Activated CD4-positive, alpha-beta T cell treated with anti-CD3 and anti-CD28 coated beads for 24 hours (primary cell): ENCODE measurements at places on chromosomes 13 and 19.

GRCh38 chr13:80881034-80881433 lies 540.1 kb upstream of the SPRY2 start:
- no peak for DNase-seq

DNA sequence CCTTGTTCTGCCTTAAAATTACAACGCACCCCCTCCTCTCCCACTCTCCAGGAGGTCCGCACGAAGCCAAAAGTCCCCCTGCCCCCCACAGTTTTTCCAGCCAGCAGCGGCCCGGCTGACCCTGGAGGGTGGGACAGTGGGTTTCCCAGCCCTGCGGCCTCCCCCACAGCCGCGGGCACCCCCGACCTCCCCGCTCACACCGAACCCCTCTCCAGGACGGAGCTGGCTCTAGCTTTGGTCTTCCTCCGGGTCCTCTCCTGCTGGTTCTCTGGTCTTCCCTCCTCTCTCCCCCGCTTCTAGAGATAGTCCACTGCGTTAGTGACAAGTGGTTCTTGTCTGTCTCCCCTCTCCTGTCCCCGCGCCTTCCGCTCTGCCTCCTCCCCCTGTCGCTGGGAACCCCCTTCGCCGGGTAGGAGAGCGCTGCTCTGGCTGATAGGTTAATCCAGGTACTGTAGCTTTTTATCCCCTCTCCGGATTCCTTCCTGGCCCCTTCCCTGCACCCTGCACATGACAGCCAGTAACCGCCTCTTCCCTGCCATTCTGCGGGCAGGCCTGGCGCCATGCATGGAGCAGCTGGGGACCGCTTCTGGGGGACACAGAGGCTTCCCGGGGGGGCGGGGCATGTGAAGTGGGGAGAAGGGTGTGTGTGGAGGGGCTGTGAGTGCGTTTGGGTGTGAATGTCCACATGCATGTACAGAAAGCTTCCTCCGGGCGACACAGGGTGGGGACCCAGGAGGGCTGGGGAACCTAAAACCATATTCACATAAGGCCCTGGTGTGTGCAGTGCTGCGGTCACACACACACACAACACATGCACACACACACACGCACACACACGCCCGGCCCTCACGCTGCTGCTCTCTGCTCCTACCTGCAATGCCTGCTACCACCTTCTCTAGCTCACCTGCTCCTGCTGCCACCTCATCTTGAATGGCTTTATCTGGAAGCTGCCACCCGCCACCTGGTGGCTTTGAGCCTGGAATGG lies 17.2 kb downstream of the PRR36 start:
- DNase-seq: no peak

GRCh38 chr19:1985588-1986356 lies 29.7 kb downstream of the BTBD2 start:
- no peak for DNase-seq

DNA sequence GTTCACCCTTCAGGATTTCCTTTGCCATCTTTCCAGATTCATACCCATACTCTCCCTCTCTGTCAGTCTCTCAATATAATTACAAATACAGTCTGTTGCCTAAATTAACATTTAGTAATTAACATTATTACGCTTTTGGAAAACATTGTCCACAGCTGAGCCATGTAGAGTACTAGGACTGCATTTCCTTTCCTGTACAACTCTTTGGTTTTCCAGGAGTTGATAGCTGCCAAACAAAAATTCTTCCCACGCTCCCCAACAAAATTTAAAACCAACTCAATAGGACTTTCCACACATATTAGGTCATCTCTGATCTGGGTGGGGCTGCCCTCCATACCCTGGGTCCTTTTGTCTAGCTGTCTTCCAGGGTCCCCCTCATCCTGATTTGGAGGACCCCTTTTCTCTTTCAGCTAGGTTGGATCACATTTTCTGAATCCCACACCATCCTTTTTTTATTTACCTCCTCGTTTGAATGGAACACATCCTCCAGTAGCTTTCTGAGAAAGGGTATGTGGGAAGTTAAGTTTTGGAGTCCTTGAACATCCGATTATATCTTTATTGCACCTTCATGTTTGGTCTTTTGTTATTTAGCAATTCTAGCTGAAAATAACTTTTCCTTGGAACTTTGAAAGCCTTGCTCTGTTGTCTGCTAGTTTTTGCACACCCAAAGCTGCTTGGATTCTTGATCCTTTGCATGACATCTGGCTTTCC lies 17.7 kb downstream of the ONECUT3 start:
- no peak for DNase-seq

DNA sequence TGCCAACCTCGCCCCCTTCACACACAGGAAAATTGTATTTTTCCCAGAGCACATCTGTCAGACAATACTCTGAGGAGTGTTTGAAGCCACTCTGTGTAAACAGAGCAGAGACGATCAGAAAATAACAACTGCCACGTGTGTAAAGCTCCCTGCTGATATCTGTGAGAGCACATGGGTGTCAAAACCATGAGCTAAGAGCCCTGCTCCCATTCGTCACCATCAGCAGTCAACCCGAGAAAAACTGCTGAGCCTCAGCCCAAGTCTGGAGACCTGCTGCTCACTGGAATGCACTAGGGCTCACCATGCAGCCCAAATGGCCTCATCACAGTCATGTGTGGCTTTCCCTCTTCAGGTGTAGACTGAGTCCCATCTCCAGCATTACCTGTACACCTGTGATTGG lies 304.1 kb downstream of the FGF14 start:
- no peak for DNase-seq

DNA sequence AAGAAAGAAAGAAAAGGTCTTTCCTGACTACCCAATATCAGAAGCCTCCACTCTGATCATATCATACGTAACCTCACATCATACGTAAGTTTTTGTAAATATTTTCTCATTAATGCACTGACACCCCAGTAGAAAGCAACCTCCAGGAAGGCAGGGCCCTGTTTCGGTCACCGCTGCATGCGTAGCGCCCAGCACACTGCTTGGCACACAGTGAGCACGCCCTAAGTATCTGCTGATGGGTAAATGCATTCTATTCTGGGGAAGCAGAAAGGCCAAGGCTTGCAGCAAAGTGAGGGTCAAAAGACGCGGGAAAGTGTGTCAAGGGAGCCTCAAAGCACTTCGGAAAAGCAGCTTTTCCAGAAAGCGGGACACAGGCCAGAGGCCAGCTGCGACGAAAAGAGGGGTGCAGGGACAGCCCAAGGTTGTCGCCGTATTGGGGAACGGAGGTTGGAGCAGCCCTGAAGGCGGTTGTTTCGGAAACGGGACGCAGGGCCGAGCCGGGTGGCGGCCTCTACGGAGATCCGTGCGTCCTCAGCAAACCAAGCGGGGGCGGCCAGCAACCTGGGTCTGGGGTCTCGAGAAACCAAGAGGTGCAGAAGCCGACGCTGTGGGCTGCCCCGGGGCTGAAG lies 463 bp downstream of the SUGP1 start:
- DNase-seq: no peak

DNA sequence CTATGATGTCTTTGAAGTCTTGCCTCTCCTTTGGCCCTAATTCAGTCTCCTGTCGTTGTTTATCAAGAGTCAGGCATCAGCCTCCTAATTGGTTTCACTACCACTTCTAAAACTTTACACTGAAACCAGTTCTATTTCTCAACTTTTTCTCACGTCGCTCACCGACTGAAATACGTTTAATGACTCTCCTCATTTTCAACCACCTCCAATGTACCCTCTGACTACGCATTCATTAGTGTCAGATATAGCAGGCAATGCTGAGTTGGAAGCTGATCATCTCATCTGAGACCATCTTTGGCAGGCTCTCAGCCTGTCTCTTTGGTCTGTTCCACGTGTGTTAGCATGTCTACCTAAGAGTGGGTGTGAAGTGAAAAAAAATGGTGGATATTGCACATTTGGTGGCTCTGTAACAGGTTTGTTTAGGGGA lies 128.1 kb downstream of the KL start:
- no peak for DNase-seq

DNA sequence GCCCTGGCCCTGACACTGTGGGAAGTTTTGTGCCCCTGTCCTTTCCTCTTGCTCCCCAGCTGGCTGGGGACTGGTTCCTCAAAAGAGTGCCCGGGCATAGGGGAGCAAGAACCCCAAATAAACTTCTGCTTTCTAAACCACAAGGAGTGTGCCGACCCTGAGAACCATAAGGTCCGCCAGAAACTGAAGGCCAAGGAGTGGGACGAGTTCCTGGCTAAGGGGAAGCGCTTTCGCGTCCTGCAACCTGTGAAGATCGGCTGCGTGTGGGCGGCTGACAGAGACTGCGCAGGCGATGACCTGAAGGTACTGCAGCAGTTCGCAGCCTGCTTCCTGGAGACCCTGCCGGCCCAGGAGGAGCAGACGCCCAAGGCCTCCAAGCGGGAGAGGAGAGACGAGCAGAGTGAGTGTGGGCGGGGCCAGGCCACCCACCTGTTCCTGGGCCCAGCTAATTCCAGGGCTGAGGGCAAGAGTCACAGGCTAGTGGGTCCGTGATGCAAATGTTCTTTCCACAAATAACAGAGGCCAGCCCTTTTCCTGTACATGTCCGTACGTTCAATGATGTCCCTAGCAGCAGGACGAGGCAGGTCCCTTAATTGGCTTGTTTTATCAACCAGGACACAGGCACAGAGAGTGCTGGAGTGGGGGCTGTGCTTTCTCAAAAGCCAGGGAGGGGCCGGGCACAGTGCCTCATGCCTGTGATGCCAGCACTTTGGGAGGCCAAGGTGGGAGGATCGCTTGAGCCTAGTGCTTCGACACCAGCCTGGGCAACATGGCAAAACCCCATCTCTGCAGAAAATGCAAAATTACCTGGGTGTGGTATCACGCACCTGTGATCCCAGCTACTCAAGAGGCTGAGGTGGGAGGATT lies 25.6 kb downstream of the UBXN6 start:
- no peak for DNase-seq

- peak; percentile 68 for DNase-seq
Observed at GRCh38 chr19:53424968-53425597, 6.7 kb upstream of the ZNF761 start.

- no peak for DNase-seq
Observed at GRCh38 chr19:46351241-46352041, 4.6 kb downstream of the PPP5C start.

DNA sequence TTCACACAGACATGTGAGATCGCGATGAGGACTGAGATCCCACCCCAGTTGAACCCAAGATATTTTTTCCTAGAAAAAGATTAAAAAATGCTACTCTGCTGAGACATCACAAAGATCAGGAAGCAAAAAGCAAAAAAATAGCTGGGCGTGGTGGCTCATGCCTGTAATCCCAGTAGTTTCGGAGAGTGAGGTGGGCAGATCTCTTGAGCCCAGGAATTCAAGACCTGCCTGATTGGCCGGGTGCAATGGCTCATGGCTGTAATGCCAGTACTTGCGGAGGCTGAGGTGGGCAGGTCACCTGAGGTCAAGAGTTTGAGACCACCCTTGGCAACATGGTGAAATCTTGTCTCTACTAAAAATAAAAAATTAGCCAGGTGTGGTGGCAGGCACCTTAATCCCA lies 1.1 kb downstream of the FUT3 start:
- DNase-seq: no peak

- DNase-seq: no peak
Observed at GRCh38 chr19:1340681-1341469, 42.8 kb upstream of the NDUFS7 start.

DNA sequence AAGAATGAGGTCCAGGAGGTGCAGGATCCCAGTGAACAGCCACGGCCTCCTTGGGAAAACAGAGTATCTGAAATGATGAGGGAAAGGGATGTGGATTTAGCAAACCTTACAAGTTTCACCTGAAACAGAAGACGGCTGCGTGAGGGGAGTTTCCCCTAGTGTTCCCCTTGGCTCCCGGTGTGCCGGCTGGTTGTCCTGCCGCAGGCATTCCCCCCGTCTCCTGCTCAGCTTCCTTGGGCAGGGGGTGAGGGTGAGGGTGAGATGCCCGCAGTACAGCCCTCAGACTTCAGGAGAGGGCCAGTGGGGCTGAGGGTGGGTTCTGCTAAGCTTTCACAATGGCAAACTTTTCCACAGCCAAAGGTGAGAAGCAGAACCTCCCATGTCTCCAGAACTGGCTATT lies 201.1 kb upstream of the SOX1 start:
- no peak for DNase-seq

DNA sequence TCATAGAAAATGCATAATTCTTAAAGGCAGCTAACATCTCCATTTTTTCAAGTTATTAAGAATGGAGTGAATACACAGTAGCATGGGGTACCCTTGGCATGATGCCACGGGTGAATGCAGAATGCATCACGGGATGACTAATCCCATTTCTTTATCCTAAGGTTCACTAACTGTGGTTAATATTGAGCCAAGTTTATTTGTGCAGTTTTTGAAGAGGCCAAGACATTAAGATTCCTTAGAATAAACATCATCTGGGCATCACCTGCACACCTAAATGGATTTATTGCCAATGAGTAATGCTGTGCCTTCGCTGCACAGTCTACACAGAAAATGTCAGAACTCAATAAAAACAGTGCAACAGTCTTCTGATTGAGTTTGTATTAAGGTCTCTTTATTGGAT lies 333.1 kb downstream of the GPC6 start:
- DNase-seq: no peak

GRCh38 chr13:48731957-48732569 lies 78.3 kb downstream of the CYSLTR2 start:
- DNase-seq: peak; percentile 36

- DNase-seq: no peak
Observed at GRCh38 chr13:54852831-54853230, 1824.2 kb downstream of the OLFM4 start.

DNA sequence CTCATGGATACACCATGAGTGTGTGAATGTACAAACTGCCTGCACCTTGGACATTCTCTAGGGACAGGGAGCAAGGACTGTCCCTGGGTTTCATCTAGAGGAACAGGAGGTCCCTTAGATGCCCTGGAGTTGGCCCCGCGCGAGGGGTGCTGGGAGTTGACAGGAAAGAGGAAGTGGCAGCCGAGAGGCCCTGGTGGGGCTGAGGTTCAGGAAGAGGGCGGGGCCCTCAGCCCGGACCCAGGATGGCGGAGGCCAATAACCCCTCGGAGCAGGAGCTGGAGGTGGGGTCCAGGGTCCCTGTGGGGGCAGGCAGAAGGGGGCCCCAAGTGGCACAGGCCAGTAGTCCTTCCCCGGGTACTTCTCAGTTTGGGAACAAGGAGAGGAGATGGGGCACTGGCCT lies 6.9 kb downstream of the PKN1 start:
- peak; percentile 73 for DNase-seq

DNA sequence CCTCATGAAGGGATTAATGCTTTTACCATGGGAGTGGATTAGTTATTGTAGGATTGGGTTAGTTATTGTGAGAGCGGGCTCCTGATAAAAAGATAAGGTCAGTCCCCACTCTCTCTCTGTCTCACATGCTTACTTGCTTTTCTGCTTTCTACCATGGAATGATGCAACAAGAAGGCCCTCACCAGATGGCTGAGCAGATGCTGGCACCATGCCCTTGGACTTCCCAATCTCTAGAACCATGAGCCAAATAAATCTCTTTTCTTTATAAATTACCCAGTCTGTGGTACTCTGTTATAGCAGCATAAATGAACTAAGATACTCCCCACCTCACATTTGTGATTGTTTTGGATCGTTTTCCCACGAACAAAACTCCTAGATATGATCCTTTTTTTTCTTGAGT lies 353.8 kb downstream of the DNAJC15 start:
- no peak for DNase-seq

- DNase-seq: no peak
Observed at GRCh38 chr13:33285420-33286124, at the start of gene STARD13. TSS of gene STARD13 (minus strand) at chr13:33285755. CDS start at chr13:33285638, 117 bp downstream.

- DNase-seq: no peak
Observed at GRCh38 chr19:52101866-52102562, 6.4 kb upstream of the ZNF841 start.
